Activated naive CD4-positive, alpha-beta T cell treated with anti-CD3 and anti-CD28 coated beads, Interleukin-2, amount 50 U/mL, for 72 hours (primary cell): ENCODE measurements at places on chromosomes 2 and 18.
A peak's percentile ranks its signal among the peaks of the same experiment; 100 is the strongest.

- no peak for DNase-seq
Measured at GRCh38 chr2:7379799-7380198, 462.6 kb downstream of the RNF144A start.

GRCh38 chr18:28485918-28486317, 309.0 kb upstream of the CDH2 start:
- no peak for DNase-seq

DNA sequence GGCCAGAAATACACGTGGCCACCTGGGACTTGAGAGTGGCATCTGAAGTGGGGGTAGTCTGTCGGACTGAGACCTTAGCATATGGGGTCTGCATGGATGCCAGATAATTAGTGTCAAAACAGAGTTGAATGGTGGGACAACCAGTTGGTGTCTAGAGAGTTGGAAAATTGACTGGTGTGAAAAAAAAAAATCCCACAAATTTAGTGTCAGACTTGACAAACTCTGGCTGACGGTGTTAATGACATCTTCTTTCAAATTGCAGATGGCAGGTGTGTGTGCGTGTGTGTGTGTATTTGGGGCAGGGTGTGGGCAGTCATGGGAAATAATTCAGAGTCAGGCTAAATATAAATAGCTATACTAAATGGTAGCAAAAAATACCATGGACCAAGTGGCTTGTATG, 365.4 kb upstream of the RGPD4 start:
- no peak for DNase-seq

GRCh38 chr2:98118161-98118560, 31.2 kb downstream of the VWA3B start:
- no peak for DNase-seq

- DNase-seq, result no peak
Measured at GRCh38 chr18:29184654-29185053, 1007.7 kb upstream of the CDH2 start.

- DNase-seq, result no peak
Measured at GRCh38 chr2:28717339-28717758, 34.3 kb upstream of the PPP1CB start.

DNA sequence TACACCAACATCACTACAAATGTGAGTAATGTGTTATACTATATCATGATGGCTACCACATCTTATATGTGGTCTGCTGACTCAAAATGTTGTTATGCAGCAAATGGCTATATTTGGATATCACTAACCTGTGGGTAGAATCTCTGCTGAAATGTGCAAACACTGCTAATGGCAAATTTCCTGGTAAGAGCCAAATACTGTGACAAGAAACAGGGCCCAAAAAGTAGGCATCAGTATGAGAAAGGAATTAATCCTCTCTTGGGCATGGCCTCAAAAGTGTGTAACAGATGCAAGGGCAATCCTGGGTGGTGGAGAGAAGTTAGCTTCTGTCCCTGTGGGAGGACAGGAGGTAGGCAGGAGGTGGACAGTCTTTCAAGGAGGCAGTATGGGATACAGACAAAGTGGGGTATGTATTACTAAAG, 13.3 kb downstream of the ATF2 start:
- DNase-seq, result peak; percentile 25

- DNase-seq, result no peak
Measured at GRCh38 chr2:235024931-235025773, 73.3 kb downstream of the SH3BP4 start.

- DNase-seq, result no peak
Measured at GRCh38 chr2:104804148-104804890, 49.6 kb upstream of the POU3F3 start.

GRCh38 chr2:25417715-25418369, 76.1 kb upstream of the DNMT3A start:
- DNase-seq, result no peak

- DNase-seq, result no peak
Measured at GRCh38 chr2:102940684-102941083, 178.9 kb downstream of the TMEM182 start.

GRCh38 chr18:6362559-6363129, 52.1 kb downstream of the L3MBTL4 start:
- no peak for DNase-seq

GRCh38 chr2:44181648-44182047, 13.0 kb downstream of the PPM1B start:
- no peak for DNase-seq

DNA sequence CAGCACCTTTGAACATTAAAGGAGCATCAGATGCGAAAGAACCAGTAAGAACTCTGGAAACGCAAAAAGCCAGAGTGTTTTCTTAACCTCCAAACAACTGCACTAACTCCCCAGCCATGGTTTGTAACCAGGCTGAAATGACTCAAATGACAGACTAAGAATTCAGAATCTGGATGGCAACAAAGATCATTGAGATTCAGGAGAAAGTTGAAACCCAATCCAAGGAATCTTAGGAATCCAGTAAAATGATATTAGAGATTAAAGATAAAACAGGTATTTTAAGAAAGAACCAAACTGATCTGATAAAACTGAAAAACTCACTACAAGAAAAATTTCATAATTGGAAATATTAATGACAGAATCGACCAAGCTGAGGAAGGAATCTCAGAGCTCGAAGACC, 116.7 kb downstream of the PTRHD1 start:
- no peak for DNase-seq

DNA sequence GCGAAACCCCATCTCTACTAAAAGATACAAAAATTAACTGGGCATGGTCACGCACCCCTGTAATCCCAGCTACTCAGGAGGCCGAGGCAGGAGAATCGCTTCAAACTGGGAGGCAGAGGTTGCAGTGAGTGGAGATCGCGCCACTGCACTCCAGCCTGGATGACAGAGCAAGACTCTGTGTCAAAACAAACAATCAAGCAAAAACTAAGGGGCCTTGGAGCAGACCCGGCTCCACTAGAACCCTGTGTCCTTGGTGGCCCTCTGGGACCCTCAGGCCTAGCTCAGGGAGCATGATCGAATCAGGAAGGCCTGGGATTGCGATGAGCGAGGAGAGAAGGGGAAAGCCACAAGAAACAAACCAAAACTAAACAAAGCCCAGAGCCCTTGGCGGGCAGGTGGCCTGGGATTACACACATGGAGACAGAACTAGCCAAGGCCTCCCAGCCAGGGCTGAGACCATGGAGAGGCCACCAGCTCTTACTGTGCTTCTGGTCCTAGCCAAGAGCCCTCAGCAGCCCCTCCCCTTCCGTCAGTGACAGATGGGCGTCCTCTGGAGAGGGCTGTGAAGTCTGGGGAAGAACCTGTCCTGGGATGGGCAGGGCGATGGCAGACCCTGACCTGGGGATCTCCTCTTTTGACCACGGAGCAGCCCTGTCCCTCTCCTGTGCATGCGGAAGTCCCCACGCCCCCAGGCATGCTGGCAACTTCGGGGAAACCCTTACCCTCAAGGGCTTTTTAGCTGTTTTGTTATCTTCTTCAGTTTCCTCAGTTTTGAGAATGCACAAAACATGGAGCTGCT, 27.4 kb upstream of the CATIP start:
- no peak for DNase-seq

DNA sequence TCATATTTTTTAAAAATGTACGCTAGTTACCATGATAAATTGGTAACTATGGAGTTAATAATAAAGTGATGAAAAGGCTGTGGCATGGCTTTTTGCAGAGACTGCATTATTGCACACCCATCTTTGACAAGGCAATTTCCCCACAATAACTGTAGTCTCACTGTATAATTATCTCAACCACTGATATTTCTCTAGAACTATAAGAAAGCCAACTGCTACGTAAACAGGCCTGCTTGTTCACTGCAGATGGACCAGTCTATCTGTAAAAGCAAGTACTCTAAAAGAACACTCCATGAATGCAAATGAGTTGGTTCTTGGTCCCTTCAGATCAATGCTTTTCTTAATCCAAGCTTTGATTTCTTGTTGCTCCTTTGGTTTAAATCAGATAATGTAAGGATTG, 218.7 kb downstream of the RBM43 start:
- no peak for DNase-seq

GRCh38 chr2:71277536-71278103, 50.7 kb upstream of the PAIP2B start:
- DNase-seq, result peak; percentile 31

- no peak for DNase-seq
Measured at GRCh38 chr2:237863689-237864443, 4.4 kb downstream of the RAMP1 start.

- peak; percentile 93 for DNase-seq
Measured at GRCh38 chr18:48834413-48835031, 116.2 kb downstream of the SMAD7 start.

DNA sequence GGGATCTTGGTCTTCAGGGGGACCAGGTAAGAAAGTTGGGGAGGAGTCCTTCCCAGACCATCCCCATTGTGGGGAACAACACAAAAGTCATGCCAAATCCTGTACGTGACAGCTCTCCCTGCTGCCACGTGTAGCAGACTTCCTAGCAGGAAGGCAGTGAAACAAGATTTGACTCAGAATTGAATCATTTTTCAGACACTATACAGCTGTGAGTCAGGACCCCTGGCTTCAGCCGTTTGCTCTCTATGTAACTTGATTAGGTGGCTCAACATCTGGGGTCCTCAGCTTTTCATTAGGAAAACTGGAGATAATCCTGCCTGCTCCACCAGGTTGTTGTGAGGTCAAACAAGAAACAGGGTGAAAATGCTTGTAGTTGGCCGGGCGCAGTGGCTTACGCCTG, 32.9 kb upstream of the PDCL3 start:
- DNase-seq, result no peak

GRCh38 chr18:48962994-48963561, 12.3 kb upstream of the SMAD7 start:
- no peak for DNase-seq

- no peak for DNase-seq
Measured at GRCh38 chr2:31660812-31661335, 80.1 kb upstream of the SRD5A2 start.

DNA sequence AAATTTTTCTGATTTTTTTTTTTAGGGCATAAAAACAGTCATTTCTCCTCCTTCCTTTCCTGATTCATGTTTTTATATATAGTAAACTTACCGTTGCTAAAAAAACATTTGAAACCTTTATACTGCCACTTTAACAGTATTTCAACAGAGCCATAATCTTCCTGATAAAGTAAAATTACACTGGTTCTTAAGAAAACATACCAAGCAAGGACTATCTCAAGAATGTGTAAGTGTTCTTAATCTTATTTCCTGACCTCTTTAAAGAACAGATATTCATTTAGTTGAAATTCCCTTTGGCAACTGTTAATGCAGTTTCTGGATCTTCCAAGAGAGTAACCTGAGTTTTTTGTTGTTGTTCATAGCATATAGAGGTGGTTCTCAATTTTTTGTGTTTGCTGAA, 26.6 kb upstream of the COLEC12 start:
- DNase-seq, result no peak

DNA sequence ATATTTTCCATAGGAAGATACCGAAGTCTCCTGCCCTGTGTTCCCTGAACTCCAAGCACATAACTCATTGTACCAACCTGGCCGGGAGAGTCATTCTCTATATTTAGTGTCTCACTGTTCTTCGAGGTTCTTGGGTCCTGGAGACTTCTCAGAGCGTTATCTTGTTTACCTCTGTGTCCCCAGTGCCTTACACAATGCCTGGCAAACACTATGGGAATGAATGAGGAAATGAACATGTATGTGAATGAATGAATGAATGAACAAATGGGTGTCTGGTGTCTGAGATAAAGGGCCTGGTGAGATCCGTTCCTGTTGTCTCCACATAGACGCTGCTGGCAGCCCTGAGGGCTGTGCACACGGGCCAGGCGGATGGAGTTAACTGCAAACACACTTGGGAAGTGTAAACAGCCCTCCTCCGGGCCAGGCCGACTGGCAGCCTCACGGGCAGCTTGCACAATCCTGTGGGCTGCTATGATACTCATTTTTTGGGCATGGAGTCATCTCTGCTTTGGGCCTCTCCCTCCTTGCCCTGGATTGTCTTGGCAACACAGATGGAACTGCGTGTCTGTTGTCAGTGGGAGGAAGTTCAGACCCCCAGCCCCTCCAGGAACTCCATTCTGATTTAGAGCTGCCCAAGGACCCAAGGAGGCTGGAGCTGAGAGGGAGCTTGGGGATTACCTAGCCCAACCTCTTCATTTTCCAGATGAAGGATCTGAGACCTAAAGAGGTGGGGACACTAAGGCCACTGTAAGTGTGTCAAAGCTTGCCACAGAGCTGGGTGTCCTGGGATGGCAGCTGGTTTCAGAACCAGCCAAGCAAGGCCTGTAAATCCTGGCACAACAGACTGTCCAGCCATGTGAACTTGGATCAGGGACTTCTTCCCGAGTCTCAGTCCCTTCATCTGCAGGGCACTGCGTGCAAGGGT, 124.4 kb downstream of the INHBB start:
- DNase-seq, result no peak

GRCh38 chr2:65436169-65436823, 3.9 kb upstream of the SPRED2 start:
- peak; percentile 31 for DNase-seq
